Neural crest cell (in vitro differentiated cells): ENCODE measurements at places on chromosomes 16 and 17. TPM values are rescaled to one million over a fixed set of nuclear protein-coding genes. Genes with fewer than 3 reads are reported as not detected.

GRCh38 chr16:85788819-85789218, 10.5 kb downstream of the EMC8 start:
- H3K4me1 ChIP-seq: no peaks in the 10 kb centered on the region
- no peak for DNase-seq
- H3K36me3 ChIP-seq: peaks cover 19% of the 10 kb centered on the region

GRCh38 chr17:69723741-69724140, 309.2 kb downstream of the MAP2K6 start:
- H3K4me3 ChIP-seq: no peak overlapping the region
- no peak for DNase-seq
- H3K27me3 ChIP-seq: no peaks in the 10 kb centered on the region

DNA sequence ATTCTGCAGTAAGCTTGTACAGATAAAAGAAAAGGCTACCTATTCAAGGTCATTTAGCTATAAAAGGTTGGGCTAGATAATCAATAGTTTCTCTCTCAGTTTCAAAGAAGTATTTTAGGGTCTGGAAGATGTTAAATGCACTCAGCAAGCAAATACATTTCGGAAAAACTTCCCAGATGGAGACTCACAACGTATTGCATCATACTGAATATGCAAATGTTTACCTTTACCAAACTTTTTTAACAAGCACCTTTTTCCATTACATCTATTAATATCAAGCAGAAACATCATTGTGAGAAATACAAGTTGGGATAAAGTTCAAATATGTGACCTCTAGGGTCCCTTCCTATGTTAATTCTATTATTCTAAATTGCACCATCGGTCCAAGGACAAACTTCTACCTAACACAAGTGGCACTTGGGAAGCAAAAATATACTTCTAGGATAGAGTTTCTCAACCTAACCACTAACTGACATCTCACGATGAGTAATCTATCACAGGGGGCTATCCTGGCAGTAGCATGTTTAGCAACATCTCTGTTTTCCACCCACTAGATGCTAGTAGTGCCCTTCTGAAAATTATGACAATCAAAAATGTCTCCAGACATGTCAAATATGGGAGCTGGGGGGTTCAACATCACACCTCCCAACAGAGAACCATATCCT, 14.5 kb downstream of the KANSL1 start:
- peaks cover 58% of the 10 kb centered on the region for H3K4me1 ChIP-seq
- H3K27ac ChIP-seq: no peak overlapping the region
- no peaks in the 10 kb centered on the region for H3K27me3 ChIP-seq
- no peaks in the 10 kb centered on the region for H3K36me3 ChIP-seq
- DNase-seq: no peak

GRCh38 chr17:61352781-61353491, 46.7 kb upstream of the TBX2 start:
- H3K36me3 ChIP-seq: no peaks in the 10 kb centered on the region
- H3K27ac ChIP-seq: peak overlapping the region; percentile 83
- no peak for DNase-seq
- no peak overlapping the region for H3K4me3 ChIP-seq

- DNase-seq: no peak
- no peaks in the 10 kb centered on the region for H3K27me3 ChIP-seq
- no peak overlapping the region for H3K4me3 ChIP-seq
- no peaks in the 10 kb centered on the region for H3K36me3 ChIP-seq
These were observed 936.1 kb upstream of the SOX9 start for GRCh38 chr17:71184716-71185115.

GRCh38 chr17:48718227-48718760, 4.0 kb downstream of the PRAC1 start:
- H3K36me3 ChIP-seq: no peaks in the 10 kb centered on the region
- peaks cover 11% of the 10 kb centered on the region for H3K4me1 ChIP-seq
- peak overlapping the region; percentile 13 for H3K4me3 ChIP-seq
- no peak overlapping the region for H3K27ac ChIP-seq
- H3K27me3 ChIP-seq: peaks cover 100% of the 10 kb centered on the region
- DNase-seq: no peak

DNA sequence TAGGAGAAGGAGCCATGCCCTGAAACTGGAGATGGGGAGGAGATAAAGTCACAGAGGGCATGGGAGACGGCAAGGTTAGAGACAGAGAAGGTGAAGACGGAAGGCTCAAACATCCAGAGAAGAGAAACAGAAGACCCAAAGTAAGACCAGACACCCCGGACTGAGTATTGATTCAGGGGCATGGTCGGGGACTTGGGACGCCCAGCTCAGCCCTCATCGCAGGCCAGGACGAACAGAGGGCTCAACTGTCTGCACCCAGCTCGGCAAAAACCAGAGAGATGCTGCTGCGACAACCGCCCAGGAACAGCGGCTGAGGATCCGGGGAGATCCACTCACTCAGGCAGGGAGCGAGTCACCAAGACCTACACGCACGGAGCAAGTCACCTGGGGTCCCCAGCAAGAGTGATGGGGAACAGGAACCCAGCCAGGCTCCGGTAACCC, 999 bp downstream of the XYLT1 start:
- H3K4me3 ChIP-seq: peak overlapping the region; percentile 91
- H3K27ac ChIP-seq: peak overlapping the region; percentile 0
- H3K36me3 ChIP-seq: peaks cover 2% of the 10 kb centered on the region
- peak; percentile 11 for DNase-seq
- peaks cover 28% of the 10 kb centered on the region for H3K27me3 ChIP-seq

DNA sequence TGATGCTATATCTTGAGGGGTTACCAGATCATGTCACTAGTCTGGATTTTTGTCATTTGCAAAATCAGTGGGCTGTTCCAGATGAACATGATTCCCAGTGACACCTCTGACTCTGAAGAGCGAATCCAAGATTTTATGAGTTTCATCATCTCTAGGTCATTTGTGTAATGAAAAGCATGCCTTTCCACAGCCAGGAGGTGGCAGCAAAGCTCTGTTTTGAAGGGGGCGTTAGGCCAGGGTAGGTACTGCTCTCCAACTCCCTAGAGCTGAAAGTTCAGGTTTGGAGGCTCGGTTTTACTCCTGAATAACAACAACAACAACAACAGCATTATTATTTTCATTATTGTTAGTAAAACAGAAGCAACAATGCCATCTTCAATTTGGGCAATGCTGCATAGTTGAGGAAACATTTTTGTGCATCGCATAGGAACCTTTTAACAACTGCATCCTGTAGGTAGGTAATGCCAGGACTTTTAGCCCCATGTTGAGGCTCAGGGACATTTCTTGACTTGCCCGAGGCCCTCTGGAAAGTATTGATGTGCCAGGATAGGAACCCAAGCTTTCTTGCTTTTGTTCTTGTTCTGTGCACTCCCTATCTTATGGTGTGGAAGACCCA, 77.0 kb downstream of the MYH13 start:
- H3K27ac ChIP-seq: no peak overlapping the region
- H3K4me3 ChIP-seq: no peak overlapping the region
- H3K27me3 ChIP-seq: peaks cover 9% of the 10 kb centered on the region
- peak; percentile 60 for DNase-seq
- H3K36me3 ChIP-seq: no peaks in the 10 kb centered on the region

DNA sequence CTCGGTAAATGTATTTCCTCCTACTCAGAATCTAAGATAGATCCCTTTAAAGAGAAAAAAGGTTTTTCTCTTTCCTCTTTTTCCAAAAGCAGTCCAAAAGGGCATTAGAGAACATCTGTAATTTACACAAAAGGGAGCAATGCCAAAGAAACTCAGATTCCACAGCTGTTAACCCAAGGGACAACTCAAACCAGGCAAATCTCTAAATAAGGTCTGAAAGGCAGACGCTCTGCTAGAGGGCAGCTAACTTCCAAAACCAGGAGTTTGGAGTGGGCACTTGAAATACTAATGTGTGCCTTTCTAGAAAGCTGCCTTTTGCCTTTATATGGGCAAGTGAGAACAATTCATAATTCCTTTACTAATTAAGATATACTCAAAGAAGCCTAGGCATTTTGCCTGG, 435.7 kb downstream of the ZFHX3 start:
- H3K27ac ChIP-seq: no peak overlapping the region
- H3K36me3 ChIP-seq: peaks cover 8% of the 10 kb centered on the region
- H3K4me1 ChIP-seq: peaks cover 5% of the 10 kb centered on the region
- H3K27me3 ChIP-seq: no peaks in the 10 kb centered on the region
- H3K4me3 ChIP-seq: no peak overlapping the region

- no peaks in the 10 kb centered on the region for H3K27me3 ChIP-seq
- no peak overlapping the region for H3K4me3 ChIP-seq
- H3K36me3 ChIP-seq: peaks cover 7% of the 10 kb centered on the region
- H3K4me1 ChIP-seq: peaks cover 14% of the 10 kb centered on the region
- DNase-seq: no peak
These were observed 38.5 kb downstream of the LIG3 start for GRCh38 chr17:35018814-35019213.

DNA sequence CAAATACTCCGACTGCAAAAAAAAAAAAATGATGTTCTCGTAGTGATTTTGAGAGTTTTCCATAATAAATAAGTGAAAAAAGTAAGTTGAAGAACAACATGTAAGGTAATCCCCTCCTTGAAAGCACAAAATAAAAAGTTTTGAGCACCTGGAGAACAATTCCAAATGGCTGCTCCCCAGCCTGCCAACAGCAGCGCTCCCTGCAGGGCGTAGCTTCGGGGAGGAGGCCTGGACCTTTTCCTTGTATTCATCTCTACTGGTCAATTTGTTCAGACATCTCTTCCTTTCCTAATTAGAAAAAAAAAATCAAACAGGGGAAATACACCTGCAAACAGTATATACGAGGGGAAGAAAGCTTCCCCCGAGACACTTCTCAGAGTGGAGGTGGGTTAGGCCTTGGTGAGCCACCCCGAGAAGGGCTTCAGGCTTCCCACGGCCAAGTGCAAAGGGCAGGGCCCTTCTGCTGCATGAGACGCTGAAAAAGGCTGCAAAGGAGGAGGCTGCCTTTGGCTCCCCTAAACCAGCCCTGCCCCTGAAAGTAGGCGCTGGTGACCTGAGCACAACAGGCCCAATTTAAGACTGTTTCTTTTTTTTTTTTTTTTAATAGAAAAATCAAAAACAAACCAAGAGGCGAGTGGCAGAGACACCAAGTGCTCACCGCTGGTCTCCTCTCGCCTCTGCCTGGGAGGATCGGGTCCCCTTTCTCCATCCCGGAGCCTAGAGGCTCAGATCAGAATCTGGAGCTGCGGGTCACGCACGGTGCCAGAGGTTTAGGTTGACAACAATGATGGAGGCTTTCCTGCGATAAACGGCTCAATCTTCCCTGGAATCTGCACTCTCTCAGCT, 193.1 kb upstream of the FOXF1 start:
- no peak overlapping the region for H3K27ac ChIP-seq
- peaks cover 3% of the 10 kb centered on the region for H3K4me1 ChIP-seq
- DNase-seq: no peak
- no peaks in the 10 kb centered on the region for H3K36me3 ChIP-seq
- H3K27me3 ChIP-seq: peaks cover 35% of the 10 kb centered on the region

DNA sequence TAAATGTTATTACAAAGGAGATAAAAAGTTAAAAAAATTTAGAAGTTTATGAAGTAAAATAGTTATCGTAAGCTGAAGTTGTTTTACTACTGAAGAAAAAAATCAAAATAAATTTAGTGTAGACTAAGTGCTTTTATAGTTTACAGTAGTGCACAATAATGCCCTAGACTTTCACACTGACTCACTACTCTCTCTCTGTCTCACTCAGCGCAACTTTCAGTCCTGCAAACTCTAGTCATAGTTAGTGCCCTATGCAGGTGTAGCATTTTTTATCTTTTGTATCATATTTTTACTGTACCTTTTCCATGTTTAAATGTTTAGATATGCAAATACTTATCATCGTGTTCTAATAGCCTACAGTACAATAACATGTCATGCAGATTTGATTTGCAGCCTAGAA, 17.7 kb upstream of the TOM1L1 start:
- H3K27ac ChIP-seq: no peak overlapping the region
- no peaks in the 10 kb centered on the region for H3K27me3 ChIP-seq
- no peaks in the 10 kb centered on the region for H3K4me1 ChIP-seq
- DNase-seq: no peak

DNA sequence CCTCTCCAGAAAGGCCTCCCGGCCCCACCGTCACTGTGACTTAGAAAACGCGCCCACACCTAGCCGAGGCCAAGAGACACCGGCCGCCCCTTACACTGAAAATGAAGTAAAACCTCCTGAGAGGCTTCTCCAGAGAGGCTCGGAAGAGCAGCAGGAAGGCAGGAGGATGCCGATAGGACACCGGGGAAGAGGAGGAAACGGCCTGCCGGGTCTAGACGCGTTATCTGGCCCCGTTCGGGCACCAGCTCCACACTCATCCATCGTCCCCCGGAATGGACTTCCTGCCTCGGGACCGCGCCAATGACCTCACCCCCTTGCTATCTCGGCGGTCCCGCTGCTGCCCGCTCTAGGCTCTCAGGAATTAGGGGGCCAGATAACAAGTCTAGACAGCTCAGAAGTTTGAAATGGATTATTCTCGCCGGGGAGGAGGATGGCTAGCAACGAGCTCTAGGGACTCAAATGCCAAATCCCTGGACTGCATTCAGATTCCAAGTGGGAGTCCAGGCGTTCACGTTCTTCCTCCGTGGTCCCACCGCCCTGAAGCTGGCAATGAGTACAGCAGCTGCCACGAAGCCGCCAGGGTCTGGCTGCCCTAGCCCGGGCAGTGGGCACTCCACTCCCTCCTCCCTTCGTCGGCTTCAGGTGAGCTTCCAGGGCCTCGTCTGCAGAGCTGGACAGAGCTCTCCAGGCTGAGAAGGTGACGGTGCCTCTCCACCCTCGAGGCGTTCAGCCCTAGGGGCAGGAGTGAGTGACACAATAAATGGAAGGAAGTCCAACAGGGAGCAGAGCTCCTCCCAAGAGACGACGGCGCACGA, 350.9 kb downstream of the FOXL1 start:
- no peaks in the 10 kb centered on the region for H3K27me3 ChIP-seq
- H3K4me1 ChIP-seq: peaks cover 8% of the 10 kb centered on the region
- no peaks in the 10 kb centered on the region for H3K36me3 ChIP-seq
- DNase-seq: no peak
- no peak overlapping the region for H3K4me3 ChIP-seq

DNA sequence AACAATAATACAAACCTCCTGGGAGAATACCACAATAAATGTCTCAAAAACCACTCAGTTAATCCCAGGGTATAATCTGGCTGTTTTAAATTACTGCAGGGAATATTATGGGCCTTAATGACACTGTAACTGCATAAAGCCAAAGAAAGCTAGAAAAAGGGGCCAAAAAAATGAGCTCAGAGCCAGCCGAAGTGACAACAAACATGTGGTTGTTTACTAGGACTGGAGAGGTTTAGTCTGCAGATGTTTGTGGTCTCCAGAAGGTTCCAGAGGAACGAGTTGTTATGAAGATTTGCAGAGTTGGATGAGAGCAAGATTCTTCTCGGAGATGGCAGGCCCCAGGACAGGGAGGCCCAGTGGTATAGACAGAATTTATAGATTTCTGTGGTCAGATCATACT, 97.1 kb upstream of the AKTIP start:
- DNase-seq: no peak
- peaks cover 29% of the 10 kb centered on the region for H3K36me3 ChIP-seq
- H3K4me1 ChIP-seq: no peaks in the 10 kb centered on the region
- no peak overlapping the region for H3K27ac ChIP-seq
- H3K4me3 ChIP-seq: no peak overlapping the region
- no peaks in the 10 kb centered on the region for H3K27me3 ChIP-seq

GRCh38 chr16:9107025-9107970, 15.9 kb downstream of the HAPSTR1 start:
- H3K4me1 ChIP-seq: peaks cover 55% of the 10 kb centered on the region
- H3K36me3 ChIP-seq: peaks cover 14% of the 10 kb centered on the region
- no peak overlapping the region for H3K27ac ChIP-seq
- H3K27me3 ChIP-seq: no peaks in the 10 kb centered on the region

Gene MYL4
- not detected in 2 replicates for total RNA-seq

Gene UNKL
- 18.6 and 26.2 TPM in 2 replicates for total RNA-seq

Gene NAGLU
- total RNA-seq: 20.5 and 21.2 TPM in 2 replicates

Gene SRP68
- 87.9 and 91.6 TPM in 2 replicates for total RNA-seq

Gene HBZ
- not detected in 2 replicates for total RNA-seq
